HFFc6 (cell line): ENCODE measurements at places on chromosomes 1 and 21.

GRCh38 chr1:205141236-205142101, 19.7 kb upstream of the RBBP5 start:
- peak overlapping the region; percentile 65 for H3K4me3 ChIP-seq
- peak; percentile 83 for DNase-seq
- peaks cover 3% of the 10 kb centered on the region for H3K27me3 ChIP-seq
- no peaks in the 10 kb centered on the region for H3K36me3 ChIP-seq
- H3K27ac ChIP-seq: peak overlapping the region; percentile 59

GRCh38 chr1:159943908-159944622, 1.3 kb downstream of the IGSF9 start:
- no peak for DNase-seq
- peaks cover 44% of the 10 kb centered on the region for H3K27me3 ChIP-seq
- H3K4me3 ChIP-seq: no peak overlapping the region
- H3K4me1 ChIP-seq: peaks cover 9% of the 10 kb centered on the region; the same call in 1 of the 2 replicates
- H3K27ac ChIP-seq: no peak overlapping the region

DNA sequence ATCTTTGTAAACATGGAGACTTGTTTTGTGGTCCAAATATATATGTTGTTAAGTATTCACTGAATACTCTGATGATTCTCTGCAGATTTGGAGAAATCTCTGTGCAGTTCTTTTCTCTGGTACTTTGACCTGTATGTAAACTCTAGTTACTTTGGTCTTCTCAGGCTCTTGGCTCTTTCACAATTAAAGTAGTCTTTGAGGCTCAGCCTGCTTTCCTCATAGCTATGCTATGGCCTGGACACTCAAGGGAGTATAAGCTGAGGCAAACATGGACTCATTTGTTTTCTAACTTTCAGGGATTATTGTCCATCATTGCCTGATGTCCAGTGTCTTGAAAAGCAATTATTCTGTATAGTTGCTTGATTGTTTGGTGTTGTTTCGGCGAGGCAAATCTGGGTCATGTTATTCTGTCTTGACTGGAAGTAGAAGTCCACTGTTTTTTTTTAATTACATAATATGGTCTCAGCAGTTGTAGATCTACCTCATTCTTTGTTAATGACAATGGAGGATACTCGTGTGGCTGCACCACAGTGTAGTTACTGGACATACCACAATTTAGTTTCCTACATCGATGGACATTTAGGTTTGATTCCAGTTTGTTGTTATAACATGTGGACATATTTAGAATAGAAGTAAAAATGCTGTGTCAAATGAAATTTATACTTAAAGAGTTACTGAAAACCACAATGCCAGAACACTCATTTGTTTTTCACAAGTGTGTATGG, 9.2 kb downstream of the PTBP2 start:
- H3K4me1 ChIP-seq: peaks cover 29% of the 10 kb centered on the region
- DNase-seq: no peak
- H3K36me3 ChIP-seq: peaks cover 59% of the 10 kb centered on the region
- no peak overlapping the region for H3K27ac ChIP-seq
- no peak overlapping the region for H3K4me3 ChIP-seq
- H3K27me3 ChIP-seq: no peaks in the 10 kb centered on the region

DNA sequence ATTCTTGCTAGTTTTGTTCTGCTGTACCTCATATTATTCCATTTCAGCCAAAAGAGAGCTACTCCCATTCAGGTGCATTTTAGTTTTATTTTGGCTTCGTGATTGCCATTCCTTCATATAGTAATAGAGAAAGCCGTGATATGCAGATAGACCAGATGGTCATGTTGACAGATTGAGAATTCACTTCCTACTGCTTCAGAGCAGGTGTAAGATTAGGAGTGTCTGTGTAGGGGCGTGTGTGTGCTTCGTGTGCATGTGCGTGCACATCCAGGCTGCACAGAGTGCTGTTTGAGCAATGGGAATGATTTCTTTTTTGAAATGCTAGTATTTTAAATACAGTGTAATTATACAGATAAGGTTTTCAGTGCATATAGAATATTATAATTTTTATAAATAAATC, 10.3 kb downstream of the NFIA start:
- H3K27ac ChIP-seq: no peak overlapping the region
- H3K36me3 ChIP-seq: 0 out of 2 replicates have a peak, but pooled peaks cover 16% of the 10 kb centered on the region
- peaks cover 31% of the 10 kb centered on the region for H3K4me1 ChIP-seq
- no peak overlapping the region for H3K4me3 ChIP-seq

DNA sequence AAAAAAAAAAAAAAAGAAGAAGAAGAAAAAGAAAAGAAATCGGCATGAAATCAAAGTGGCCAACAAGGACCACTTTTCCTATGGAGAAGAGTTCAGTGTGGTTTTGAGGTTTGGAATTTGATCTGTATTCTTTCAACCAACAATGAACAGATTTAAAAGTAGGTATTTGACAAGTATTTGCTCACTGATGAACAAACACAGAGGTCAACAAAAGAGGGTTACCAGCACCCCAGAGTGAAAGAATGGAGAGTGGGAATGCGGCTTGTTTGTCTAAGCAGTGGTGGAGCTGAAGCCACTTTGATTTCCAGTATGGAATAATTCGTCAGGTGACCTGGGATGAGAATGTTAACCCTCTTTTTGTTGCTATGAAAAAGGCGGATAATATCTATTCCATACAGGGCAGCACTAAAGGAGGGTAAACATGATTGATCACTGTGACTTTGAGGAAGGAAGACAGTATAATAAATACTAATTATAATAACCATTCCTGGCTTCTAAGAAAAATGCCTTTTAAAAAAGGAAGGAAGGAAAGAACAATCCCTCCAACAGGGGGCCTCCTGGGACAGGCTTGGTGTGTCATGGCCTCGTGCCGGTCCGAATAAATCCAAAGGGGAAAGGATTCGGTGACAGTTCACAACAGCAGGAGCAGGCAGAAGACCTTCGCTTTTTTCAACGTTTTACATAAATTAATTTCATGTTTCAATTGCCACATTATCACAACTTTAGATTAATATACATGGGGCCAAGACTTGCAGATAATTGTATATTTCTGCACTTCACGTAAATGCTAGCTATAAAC, 37.2 kb upstream of the SIM2 start:
- no peak overlapping the region for H3K27ac ChIP-seq
- peak; percentile 4 for DNase-seq
- H3K4me1 ChIP-seq: peaks cover 13% of the 10 kb centered on the region
- H3K4me3 ChIP-seq: no peak overlapping the region
- no peaks in the 10 kb centered on the region for H3K36me3 ChIP-seq

GRCh38 chr1:58062635-58063034, 483.9 kb downstream of the OMA1 start:
- no peak overlapping the region for H3K4me3 ChIP-seq
- DNase-seq: no peak
- no peaks in the 10 kb centered on the region for H3K36me3 ChIP-seq
- no peak overlapping the region for H3K27ac ChIP-seq
- no peaks in the 10 kb centered on the region; the same call in 1 of the 2 replicates for H3K27me3 ChIP-seq
- H3K4me1 ChIP-seq: no peaks in the 10 kb centered on the region

DNA sequence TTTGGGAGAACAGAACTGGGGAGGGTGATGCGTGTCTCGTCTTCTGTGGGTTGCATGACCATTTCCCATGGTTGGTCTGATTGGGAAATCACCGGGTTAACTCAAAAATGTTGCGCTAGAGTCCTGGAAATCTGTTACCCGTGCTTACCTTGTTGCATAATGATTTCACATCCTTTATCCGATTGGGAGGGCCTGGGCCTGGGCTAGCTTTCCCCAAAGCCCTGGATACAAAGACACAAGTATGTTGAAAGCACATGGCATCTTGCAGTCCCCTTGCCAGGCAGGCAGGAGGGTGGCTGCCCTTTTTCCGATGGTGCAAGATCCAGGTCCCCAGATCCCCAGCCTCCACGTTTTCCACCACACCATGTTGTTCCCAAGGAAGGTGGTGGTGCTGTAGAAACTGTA, 582 bp downstream of the TRPM2 start:
- H3K4me3 ChIP-seq: no peak overlapping the region
- H3K36me3 ChIP-seq: no peaks in the 10 kb centered on the region
- DNase-seq: no peak
- peaks cover 53% of the 10 kb centered on the region for H3K27me3 ChIP-seq
- no peaks in the 10 kb centered on the region for H3K4me1 ChIP-seq

- H3K27me3 ChIP-seq: peaks cover 3% of the 10 kb centered on the region
- peaks cover 6% of the 10 kb centered on the region; the same call in 1 of the 2 replicates for H3K4me1 ChIP-seq
- H3K36me3 ChIP-seq: no peaks in the 10 kb centered on the region; the same call in 1 of the 2 replicates
- no peak overlapping the region for H3K4me3 ChIP-seq
- H3K27ac ChIP-seq: no peak overlapping the region
These were observed 48.8 kb upstream of the POFUT2 start for GRCh38 chr21:45336535-45336810.

- no peak for DNase-seq
- no peak overlapping the region for H3K4me3 ChIP-seq
- H3K27me3 ChIP-seq: peaks cover 3% of the 10 kb centered on the region; the same call in 1 of the 2 replicates
- no peaks in the 10 kb centered on the region for H3K36me3 ChIP-seq
- H3K27ac ChIP-seq: no peak overlapping the region
These were observed 244.5 kb downstream of the RHOU start for GRCh38 chr1:228979774-228980173.

DNA sequence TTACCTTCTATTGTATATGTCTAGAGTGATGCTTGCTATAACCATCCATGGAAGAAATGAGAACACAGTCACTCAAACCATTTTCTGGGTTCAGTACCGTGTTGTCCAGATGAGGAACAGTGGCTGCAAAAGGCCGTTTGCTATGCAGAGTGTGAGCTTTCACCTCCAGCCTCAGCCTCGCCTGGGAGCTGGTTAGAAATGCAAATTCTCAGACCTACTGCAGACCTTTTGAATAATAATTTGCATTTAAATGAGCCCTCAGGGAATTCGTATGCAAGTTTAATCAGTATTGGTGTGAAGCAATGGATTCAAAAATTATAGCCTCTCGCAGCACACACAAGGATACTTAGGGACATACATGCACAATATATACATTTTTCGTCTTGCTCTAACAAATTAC, 24.1 kb downstream of the KCNJ15 start:
- no peak overlapping the region for H3K27ac ChIP-seq
- DNase-seq: no peak
- no peak overlapping the region for H3K4me3 ChIP-seq
- H3K27me3 ChIP-seq: peaks cover 4% of the 10 kb centered on the region
- peaks cover 11% of the 10 kb centered on the region for H3K36me3 ChIP-seq

DNA sequence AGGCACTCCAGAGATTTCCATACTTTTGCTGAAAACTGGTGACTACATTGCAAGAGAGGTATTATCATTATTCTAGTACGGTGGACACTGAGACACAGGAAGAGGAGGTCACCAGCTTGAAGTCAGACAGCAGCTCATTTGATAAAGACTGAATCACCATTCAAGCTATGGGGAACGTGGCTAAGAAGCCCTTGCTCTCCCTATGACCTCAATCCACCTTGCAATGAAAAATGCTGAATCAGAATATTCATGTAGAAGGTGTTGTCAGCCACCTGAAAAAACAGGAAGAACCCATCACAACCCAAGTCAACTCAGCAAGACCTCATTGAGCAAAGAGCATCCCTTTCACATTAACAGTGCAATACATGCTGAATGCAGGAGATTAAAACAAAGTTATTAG, 59.0 kb upstream of the FGGY start:
- H3K4me3 ChIP-seq: no peak overlapping the region
- H3K27ac ChIP-seq: no peak overlapping the region

- peaks cover 49% of the 10 kb centered on the region for H3K4me1 ChIP-seq
- no peak for DNase-seq
- no peak overlapping the region; the same call in 1 of the 2 replicates for H3K27ac ChIP-seq
- no peak overlapping the region for H3K4me3 ChIP-seq
- H3K36me3 ChIP-seq: no peaks in the 10 kb centered on the region
These were observed 2.2 kb downstream of the TGFB2 start for GRCh38 chr1:218347336-218347722.

- H3K4me1 ChIP-seq: peaks cover 11% of the 10 kb centered on the region
- no peaks in the 10 kb centered on the region; the same call in 1 of the 2 replicates for H3K36me3 ChIP-seq
- H3K4me3 ChIP-seq: no peak within 1 kb of the TSS
- H3K27ac ChIP-seq: peak within 1 kb of the TSS; percentile 95
These were observed at the start of gene FLVCR1 for GRCh38 chr1:212857992-212858460. Gene FLVCR1 (plus strand): TSS chr1:212858275. CDS start chr1:212858453, 178 bp downstream.

- no peaks in the 10 kb centered on the region for H3K4me1 ChIP-seq
- no peak overlapping the region for H3K27ac ChIP-seq
- H3K4me3 ChIP-seq: no peak overlapping the region
- peaks cover 23% of the 10 kb centered on the region for H3K27me3 ChIP-seq
- no peaks in the 10 kb centered on the region for H3K36me3 ChIP-seq
These were observed 4.7 kb downstream of the PGBD5 start for GRCh38 chr1:230421481-230421880.

- no peaks in the 10 kb centered on the region for H3K4me1 ChIP-seq
- H3K27ac ChIP-seq: no peak overlapping the region
- H3K36me3 ChIP-seq: no peaks in the 10 kb centered on the region
- no peak for DNase-seq
- no peaks in the 10 kb centered on the region for H3K27me3 ChIP-seq
These were observed 127.8 kb upstream of the IGSF21 start for GRCh38 chr1:17979815-17980214.

- peaks cover 19% of the 10 kb centered on the region for H3K36me3 ChIP-seq
- DNase-seq: no peak
These were observed 908 bp downstream of the S100A6 start for GRCh38 chr1:153534925-153535241.

DNA sequence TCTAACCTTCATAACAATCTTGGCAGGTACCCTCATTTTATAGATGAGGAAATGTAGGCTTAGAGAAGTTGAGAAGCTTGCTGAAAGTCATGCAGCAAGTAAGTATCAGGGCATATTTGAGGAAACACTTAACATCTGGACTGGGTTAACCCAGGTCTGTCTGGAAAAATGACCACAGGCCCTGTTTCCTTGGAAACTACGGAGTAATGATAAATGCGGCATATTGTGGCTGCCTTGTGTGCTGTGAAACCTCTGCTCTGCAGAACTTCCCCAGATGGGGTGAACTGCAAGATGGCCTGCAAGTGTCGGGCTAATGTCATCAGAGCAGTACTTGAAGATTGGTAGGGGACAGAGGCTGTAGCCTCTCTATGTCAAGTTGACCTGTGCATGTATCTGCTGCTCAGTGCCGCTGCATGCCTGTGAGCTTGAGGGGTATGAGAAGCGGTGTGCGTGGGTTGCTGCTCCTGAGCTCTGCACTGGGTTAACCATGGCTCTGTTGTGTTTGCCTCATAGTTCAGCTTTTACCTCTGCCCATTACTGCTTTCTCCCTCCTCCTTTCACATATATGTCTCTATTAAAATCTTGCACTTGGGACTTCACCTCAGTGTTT, 83.1 kb downstream of the WDR3 start:
- peaks cover 8% of the 10 kb centered on the region for H3K27me3 ChIP-seq
- no peak overlapping the region for H3K27ac ChIP-seq
- H3K36me3 ChIP-seq: no peaks in the 10 kb centered on the region
- no peaks in the 10 kb centered on the region for H3K4me1 ChIP-seq
- no peak for DNase-seq

GRCh38 chr1:13864760-13865159, 164.8 kb downstream of the PRDM2 start:
- H3K4me3 ChIP-seq: no peak overlapping the region
- no peak overlapping the region for H3K27ac ChIP-seq
- DNase-seq: no peak

GRCh38 chr1:94580367-94581115, 39.0 kb upstream of the F3 start:
- H3K27ac ChIP-seq: peak overlapping the region; percentile 70
- peaks cover 35% of the 10 kb centered on the region for H3K36me3 ChIP-seq
- H3K4me3 ChIP-seq: peak overlapping the region; percentile 32
- H3K27me3 ChIP-seq: no peaks in the 10 kb centered on the region
- peaks cover 49% of the 10 kb centered on the region for H3K4me1 ChIP-seq

GRCh38 chr1:238582816-238583215, 692.1 kb upstream of the ZP4 start:
- no peaks in the 10 kb centered on the region; the same call in 1 of the 2 replicates for H3K27me3 ChIP-seq
- no peak overlapping the region for H3K27ac ChIP-seq
- H3K36me3 ChIP-seq: peaks cover 4% of the 10 kb centered on the region; the same call in 1 of the 2 replicates
- DNase-seq: no peak
